ENCODE measurements at places on chromosomes 7 and 10.

- no peak for DNase-seq
These were observed 9.5 kb downstream of the MNX1 start for GRCh38 chr7:157000741-157001653.

GRCh38 chr7:136266457-136266856 is 289.3 kb upstream of the MTPN start:
- no peak for DNase-seq

- no peak for DNase-seq
These were observed 45.1 kb downstream of the ZNF33B start for GRCh38 chr10:42593284-42593683.

DNA sequence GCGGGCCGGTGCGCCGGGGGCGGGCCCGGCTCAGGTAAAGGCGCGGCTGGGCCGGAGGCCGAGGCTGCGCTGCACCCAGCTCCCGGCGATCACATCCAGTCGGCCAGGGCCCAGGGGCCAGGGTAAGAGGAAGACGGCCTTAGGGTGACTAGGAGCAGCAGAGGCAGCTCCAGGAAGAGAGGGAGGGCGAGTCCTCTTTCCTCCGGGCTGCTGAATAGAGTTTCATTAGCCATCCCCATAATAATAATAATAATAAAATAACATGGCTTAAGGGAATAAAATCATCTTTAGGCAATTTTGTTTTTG is 44.8 kb upstream of the CDK1 start:
- DNase-seq, result no peak

DNA sequence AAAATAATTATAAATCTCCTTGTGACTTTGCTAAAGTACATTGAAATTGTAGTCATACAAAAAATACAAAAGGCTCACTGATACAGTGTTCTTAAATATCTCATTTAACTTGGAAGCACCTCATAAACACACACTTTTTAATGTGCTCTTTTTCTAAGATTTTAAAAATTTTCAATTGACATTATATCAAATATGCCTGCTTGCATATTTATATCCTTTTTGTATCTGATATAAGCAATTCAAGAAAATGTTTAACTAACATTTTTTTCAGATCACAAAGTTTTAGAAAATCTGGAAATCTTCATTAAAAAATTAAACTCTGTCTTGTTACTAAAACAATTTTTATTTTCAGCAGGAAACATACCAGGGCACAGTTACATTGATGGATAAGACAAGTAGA is 661.5 kb downstream of the REEP3 start:
- no peak for DNase-seq

DNA sequence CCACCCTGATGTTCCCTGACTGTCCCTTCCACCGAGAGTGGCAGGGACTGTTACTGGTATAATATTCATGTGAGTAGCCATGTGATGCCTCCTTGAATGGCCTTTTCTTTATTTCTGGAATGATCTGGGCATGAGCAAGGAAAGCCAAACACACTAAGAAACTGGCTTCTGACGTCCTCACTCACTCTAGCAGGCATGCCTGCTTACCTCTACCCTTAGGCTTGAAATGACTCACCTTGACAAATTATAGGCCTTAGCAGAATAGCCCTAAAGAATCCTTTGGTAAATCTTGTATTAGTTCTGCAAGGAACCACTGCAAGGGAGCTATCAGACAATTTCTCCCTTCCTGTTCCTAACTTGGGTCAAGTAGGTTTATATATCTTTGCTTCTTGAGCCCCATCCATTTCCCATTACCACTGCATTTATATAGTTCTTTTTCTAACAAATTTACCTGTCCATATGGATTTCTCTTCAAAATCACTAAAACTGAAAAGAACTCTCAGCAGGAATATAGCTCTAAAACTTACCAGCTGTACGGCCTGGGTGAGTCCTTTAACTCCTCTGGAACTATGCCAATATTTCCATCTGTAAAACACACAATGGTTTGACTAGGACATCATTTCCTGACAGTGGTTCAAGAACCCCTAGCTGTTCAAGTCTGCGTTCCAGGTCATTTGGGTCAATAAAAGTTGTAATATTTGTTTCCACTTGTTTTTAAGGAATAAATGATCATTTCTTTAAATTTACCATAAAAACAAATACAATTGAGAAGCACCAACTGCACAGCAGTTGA is 13.0 kb upstream of the NDUFA5 start:
- DNase-seq, result no peak
